ENCODE measurements at places on chromosomes 1 and 21. TPM values are rescaled to one million over a fixed set of nuclear protein-coding genes. Genes with fewer than 3 reads are reported as not detected.

NGF gene
- total RNA-seq = not detected

CHIA gene
- total RNA-seq = not detected

PPFIA4 gene
- 0.83 TPM for total RNA-seq

NPHS2 gene
- total RNA-seq = not detected

OR10Z1 gene
- total RNA-seq = not detected

SLC6A9 gene
- total RNA-seq = 18.2 TPM

ANKRD34A gene
- 0.27 TPM for total RNA-seq

SPRR2E gene
- not detected for total RNA-seq

ELAPOR1 gene
- 0.45 TPM for total RNA-seq

NR5A2 gene
- 9.5 TPM for total RNA-seq

HFM1 gene
- total RNA-seq = not detected

MCOLN3 gene
- 12.4 TPM for total RNA-seq

KIF21B gene
- 5.9 TPM for total RNA-seq

NEK7 gene
- total RNA-seq = 145 TPM

RGS1 gene
- not detected for total RNA-seq

FLG gene
- not detected for total RNA-seq

TSPAN2 gene
- total RNA-seq = 6.0 TPM

ERRFI1 gene
- 74.9 TPM for total RNA-seq

HSPA6 gene
- 1.9 TPM for total RNA-seq

NEGR1 gene
- 19.2 TPM for total RNA-seq

IL12RB2 gene
- not detected for total RNA-seq

CCDC30 gene
- 5.1 TPM for total RNA-seq

CHRM3 gene
- total RNA-seq = 2.6 TPM

AMY1B gene
- total RNA-seq = not detected

AURKAIP1 gene
- 107 TPM for total RNA-seq

OR2L8 gene
- total RNA-seq = not detected

DMRTA2 gene
- total RNA-seq = 0.19 TPM

TNFAIP8L2 gene
- total RNA-seq = not detected

SLC35F3 gene
- 0.66 TPM for total RNA-seq

WNT3A gene
- total RNA-seq = not detected

RBM11 gene
- 0.81 TPM for total RNA-seq

AADACL3 gene
- not detected for total RNA-seq
